ENCODE measurements at places on chromosomes 2 and 18. TPM values are rescaled to one million over a fixed set of nuclear protein-coding genes. Genes with fewer than 3 reads are reported as not detected.

DNA sequence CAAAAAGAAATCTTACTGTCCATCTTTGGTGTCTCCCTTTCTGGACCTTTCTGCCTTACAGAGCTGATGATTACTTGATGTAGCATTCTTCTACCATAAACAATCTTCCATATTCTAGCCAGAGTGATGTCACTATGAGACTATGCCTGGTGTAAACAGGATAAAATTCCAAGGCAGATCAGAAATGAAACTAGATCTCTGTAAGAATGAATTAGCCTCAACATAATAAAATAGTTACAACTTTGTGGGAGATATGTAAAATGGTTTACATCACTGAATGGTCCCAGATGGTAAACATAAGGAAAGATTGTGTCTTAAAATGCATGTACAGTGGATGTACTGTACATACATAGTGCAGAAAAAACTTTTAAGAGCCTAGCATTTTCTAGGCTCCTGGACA lies 112.3 kb upstream of the ZNF521 start:
- ATAC-seq: no peak

DNA sequence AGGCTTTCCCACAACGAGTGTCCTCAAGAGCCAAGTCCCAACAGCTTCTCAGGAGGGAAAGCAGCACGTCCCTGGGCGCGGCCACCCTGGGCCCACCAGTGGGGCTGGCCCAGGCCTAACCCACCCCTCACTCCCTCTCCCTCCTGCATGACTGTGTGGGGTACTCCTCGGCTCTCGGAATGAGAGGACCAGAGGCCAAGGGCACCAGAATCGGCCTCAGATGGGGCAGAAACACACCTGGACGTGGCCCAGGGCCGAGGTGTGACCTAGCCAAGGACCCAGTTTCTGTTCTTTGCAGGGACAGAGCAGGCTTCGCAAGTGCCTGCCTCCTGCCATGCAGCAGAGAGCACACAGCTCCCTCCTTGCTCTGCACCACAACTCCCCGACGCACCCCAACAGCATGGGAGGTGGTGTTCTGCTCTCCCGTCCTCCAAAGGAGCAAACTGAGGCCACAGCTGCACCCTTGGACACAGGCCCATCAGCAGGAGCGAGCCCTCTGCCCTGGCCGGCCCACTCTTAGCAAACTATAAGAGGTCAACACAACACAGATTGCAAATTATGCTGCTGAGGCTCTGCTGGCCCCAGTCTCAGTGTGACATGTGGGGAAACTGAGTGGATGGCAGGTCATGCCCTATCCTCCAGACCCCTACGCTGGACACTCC lies 19.7 kb downstream of the HS6ST1 start:
- no peak for ATAC-seq

DNA sequence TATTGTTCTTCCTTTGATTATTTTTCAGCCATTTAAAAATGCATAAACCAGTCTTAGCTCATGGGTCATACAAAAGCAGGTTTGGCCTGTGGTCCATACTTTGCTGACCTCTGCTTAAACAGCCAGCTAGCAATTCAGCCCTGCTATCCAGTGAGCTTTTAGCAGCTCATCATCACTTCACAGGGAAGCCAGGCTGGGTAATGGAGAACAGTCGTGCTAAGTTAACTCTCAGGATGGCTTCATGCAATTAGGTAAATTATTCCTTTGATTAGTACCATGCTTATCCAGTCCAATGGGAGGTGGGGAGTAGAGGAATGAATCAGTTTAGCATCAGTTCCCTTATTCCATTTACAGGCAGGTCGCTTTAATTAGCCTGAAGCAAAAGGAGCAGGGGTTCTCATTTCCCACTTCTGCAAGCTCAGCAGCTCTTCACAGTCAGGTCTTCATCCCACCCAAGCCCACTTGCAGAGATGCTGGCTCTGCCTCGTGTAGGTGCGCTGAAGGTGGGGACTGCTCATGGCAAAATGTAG lies 109.8 kb upstream of the ALPP start:
- no peak for ATAC-seq

GRCh38 chr18:23387265-23387664 lies 65.8 kb upstream of the RIOK3 start:
- no peak for ATAC-seq

DNA sequence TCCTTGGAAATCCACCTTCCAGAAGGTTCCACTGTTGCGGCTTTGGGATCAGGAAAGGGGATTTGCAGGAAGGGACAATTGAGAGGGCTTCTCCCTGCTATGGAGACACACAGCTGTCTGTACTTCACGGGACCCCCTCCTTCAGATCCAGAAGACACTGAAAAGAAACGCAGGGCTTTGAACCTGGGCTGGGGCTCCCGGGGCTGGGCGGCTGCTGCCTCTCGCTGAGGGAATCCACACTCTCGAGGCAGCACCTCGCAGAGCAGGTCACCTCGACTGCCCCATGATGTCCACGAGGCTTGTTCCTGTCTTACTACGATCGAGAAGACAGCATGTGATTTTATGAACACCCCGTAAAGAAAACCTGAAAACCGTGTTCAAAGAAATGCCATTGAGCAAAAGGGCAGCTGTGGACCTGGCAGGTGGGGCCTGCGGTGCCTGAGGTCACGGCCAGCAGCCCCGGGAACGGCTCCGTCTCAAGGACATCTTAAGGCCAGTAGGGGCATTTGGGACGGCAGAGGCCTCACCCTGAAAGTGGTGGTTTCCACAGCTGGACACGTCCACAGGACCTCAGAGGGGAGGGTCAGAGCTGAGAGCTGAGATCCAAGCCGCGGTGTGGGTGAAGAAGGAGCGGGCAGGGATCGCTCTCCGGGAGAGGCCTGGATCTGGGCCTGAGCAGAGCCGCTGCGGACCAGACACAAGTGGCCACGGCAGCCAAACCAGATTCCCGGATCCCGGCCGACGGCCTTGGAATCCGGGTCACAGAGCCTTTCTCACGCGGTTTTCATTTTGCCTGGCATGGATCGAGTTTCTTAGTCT lies 165.7 kb downstream of the RTP5 start:
- no peak for ATAC-seq

DNA sequence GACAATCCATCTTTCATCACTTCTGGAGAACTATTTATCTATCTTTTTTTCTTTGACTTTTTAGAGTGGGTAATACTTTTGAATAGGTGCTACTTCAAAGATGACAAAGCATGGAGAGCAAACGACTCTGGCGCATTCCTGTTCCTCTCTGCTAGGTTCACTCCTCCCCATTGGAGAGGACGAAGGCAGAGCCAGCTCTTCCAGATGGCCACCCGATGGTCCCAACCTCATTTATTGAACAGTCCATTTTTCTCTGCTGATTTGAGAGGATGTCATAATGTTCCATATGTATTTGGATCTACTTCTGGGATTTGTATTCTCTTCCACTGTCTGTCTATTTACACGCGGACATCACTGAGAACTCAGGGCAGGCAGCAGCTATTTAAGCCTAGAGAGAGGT lies 284.3 kb upstream of the CXCR4 start:
- no peak for ATAC-seq

- no peak for ATAC-seq
Measured at GRCh38 chr18:5064841-5065370, 132.2 kb downstream of the AKAIN1 start.

DNA sequence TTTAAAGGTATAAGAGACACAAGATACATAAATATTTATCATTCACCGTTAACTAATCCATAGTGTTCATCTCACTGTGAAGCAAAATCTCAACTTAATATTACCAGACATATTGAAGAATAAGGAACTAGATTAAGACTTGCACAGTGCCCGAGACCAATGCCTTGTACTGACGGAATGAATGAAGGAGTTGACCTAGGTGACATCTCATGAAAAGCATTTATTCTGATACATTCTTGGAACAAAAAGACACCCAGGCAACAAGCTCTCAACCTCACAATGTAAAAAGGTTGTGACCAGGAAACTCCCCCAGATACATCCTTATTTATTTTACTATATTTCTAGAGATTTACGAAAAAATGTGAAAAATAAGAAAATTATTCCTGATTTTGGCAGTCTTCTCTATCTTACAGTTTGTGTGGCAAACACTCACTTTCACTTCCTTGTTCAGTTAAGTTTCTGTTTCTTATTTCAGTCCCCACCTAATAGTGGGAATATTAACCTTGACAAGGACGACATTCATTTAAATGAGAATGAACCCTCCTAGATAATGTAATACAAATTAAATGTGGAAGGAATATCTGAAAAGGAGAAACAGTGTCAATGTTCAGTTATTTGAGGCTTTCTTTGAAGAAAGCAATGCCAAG lies 28.4 kb downstream of the M1AP start:
- no peak for ATAC-seq

AKAIN1 gene
- not detected for total RNA-seq

ZNF396 gene
- 2.9 TPM for total RNA-seq

BIN1 gene
- total RNA-seq: 57.5 TPM

TXNDC2 gene
- total RNA-seq: 0.96 TPM

IL1B gene
- total RNA-seq: not detected

AP1S3 gene
- not detected for total RNA-seq
